ENCODE measurements at places on chromosomes 2 and 18. TPM values are rescaled to one million over a fixed set of nuclear protein-coding genes. Genes with fewer than 3 reads are reported as not detected.

- no peak for DNase-seq
Observed at GRCh38 chr2:59217360-59217759, 976.2 kb upstream of the FANCL start.

GRCh38 chr18:10228326-10228725, 226.1 kb upstream of the APCDD1 start:
- no peak for DNase-seq

GRCh38 chr2:128464456-128464855, 145.8 kb upstream of the HS6ST1 start:
- no peak for DNase-seq

GRCh38 chr2:8682719-8683667, 1.1 kb downstream of the ID2 start:
- no peak for DNase-seq

- DNase-seq, result no peak
Observed at GRCh38 chr2:158753641-158754611, 41.2 kb upstream of the DAPL1 start.

DNA sequence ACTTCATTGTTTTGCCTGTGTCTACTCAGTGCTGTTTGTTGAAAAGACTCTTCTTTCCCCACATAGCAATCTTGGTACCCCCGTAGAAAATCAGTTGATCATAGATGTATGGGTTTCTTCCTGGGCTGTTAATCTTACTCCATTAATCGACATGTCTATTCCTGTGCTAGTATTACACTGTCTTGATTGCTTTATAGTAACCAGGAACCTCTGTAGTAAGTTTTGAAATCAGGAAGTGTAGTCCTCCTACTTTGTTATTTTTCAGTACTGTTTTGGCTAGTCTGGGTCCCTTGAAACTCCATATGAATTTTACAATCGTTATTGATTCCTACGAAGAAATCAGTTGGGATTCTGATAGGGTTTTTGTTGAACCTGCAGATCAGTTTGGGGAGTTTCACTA, 78.8 kb upstream of the FAM136A start:
- no peak for DNase-seq

DNA sequence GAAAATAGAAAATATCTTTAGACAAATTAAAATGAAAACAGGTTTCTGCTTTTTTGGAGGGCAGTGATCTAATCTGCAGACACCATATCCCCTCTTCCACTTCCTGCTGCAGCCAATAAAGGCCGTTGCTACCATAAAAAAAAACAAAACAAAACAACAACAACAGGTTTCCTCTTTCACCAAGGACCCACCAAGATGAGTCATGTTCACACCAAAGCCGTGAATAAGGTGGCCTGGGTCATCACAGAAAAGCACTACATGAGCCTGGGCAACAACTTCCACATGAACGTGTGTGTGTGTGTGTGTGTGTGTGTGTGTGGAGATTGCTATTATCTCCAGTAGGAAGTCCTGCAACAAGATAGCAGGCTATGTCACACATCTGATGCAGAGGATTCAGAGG, 24.8 kb upstream of the TFCP2L1 start:
- peak; percentile 23 for DNase-seq

DNA sequence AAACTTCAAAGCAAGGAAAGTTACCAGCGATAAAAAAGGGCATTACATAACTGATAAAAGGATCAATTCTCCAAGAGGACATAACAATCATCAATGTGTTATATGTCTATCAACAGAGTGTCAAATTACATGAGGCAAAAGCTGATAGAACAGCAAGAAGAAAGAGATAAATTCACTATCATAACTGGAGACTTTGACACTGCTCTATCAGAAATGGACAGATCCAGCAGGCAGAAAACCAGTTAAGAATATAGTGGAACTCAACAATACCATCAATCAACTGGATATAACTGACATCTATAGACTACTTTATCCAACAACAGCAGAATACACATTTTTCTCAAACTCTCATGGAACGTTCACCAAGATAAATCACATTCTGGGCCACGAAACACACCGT, 65.0 kb downstream of the ROCK2 start:
- DNase-seq, result no peak

GRCh38 chr2:50443868-50444630, 587.9 kb downstream of the NRXN1 start:
- no peak for DNase-seq

DNA sequence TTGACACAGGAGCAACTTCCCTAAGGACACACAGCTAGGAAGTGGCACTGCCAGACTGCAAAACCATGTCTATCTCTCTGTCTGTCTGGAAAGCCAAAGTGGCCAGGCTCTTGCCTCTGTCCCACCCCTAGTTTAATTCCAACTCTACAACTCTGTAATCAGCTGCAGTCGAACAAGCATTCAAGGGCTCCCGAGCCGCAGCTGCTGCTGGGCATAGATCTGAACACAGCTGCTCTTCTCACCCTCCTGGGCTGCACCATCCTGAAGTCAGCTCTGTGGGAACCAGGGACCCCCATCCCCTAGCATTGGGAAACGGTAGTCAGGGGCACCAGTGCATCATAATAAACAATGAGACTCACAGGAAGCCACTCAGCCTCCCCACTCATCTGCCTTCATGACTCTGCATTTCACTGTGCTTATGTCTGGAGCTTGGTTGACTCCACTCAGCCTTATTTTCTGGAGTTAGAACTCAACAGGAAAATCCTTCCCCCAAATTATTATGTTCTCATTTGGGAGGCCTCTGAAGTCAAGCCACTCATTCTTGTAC, 44.4 kb upstream of the TMEM163 start:
- no peak for DNase-seq

- no peak for DNase-seq
Observed at GRCh38 chr2:30348825-30349224, 98.2 kb upstream of the LCLAT1 start.

GRCh38 chr18:74420481-74420880, 36.6 kb downstream of the DIPK1C start:
- no peak for DNase-seq

GRCh38 chr2:103738108-103738507, 976.3 kb downstream of the TMEM182 start:
- peak; percentile 51 for DNase-seq

DNA sequence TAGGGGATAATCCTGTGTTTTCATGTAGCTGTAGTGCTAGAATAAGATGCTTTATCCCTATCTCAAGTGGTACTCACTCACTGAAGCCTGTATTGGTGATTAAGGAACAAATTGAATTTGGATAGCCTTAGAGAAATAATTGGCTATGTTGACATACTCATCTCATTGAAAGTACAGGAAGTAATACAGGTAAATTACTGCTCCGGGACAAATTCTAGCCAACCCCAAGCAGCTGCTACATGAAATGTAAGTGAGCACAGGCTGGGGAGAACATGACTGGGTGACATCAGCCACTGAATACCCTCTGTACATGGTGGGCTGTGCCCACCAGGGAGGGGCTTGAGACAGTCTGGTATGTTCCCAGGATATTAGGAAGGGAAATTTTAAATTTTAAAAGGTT, 188.4 kb upstream of the RASGRP3 start:
- DNase-seq, result no peak

- DNase-seq, result no peak
Observed at GRCh38 chr2:144471305-144472045, 48.4 kb downstream of the ZEB2 start.

DNA sequence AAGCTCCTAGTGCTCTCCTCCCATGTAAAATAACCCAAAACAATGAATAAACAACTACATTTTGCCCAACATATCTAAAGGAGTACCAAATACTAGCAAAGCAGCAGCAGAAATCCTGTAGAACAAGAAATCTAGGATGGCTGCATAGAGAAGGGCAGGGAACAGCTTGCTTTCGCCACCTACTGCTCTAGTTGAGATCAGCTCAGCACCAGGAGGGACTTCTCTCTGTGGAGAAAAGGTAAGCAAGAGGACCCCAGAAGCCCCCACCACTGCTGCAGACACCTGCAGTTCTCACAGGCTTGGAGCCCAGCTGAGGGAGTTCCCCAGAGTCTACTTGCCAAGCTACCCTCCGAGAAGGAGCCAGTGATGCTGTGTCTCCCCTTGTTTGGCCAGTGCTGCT, 243.0 kb upstream of the CHST9 start:
- no peak for DNase-seq

GRCh38 chr18:59033974-59034373, 105.7 kb upstream of the SEC11C start:
- DNase-seq, result no peak

- DNase-seq, result no peak
Observed at GRCh38 chr2:229230256-229230655, 40.8 kb downstream of the PID1 start.

- DNase-seq, result no peak
Observed at GRCh38 chr18:38933322-38933721, 1367.7 kb upstream of the CELF4 start.

- no peak for DNase-seq
Observed at GRCh38 chr2:220959391-220959802, 612.7 kb downstream of the EPHA4 start.

DNA sequence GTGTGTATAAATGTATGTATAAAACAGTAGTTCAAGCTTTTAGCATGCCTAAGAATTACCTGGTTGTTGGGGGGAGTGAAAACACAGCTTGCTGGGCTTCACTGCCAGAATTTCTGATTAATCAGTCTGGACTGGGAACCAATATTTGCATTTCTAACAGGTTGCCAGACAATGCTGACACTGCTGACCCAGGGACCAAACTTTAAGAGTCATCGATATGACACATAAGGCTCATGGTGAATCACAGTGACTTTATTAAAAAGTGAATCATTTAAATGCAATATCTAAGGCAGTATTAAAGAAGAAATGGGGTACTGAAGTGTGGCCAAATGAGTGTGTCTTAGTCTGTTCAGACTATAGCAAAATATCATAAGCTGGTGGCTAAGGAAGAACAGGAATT, 195.9 kb upstream of the DTNA start:
- DNase-seq, result peak; percentile 19

GALR1 gene
- not detected for total RNA-seq

GKN2 gene
- not detected for total RNA-seq

TRABD2A gene
- 0.58 TPM for total RNA-seq

UGT1A6 gene
- total RNA-seq, result 5.1 TPM

NETO1 gene
- total RNA-seq, result 11.6 TPM

CNDP1 gene
- total RNA-seq, result not detected

TWIST2 gene
- total RNA-seq, result 1.8 TPM

NYAP2 gene
- total RNA-seq, result not detected

All from epithelial cell of proximal tubule (primary cell).